Activated T-cell treated with anti-CD3 and anti-CD28 coated beads, Interleukin-2, amount 50 U/mL, for 72 hours (primary cell): ENCODE measurements at places on chromosomes 4 and X. TPM values are rescaled to one million over a fixed set of nuclear protein-coding genes. Genes with fewer than 3 reads are reported as not detected.

The DDX53 gene
- total RNA-seq = not detected

GRCh38 chr4:69995526-69996016 lies at the start of gene STATH:
TSS of gene STATH (plus strand) at chr4:69995966. CDS start at chr4:69998438, 2,472 bp downstream.
- H3K27ac ChIP-seq = no peak within 1 kb of the TSS
- no peak for DNase-seq
- no peaks in the 10 kb centered on the region for H3K36me3 ChIP-seq
- H3K4me3 ChIP-seq = no peak within 1 kb of the TSS
- H3K27me3 ChIP-seq = peaks cover 6% of the 10 kb centered on the region

The UCHL1 gene
- 2.8 TPM for total RNA-seq

- no peak overlapping the region for H3K27ac ChIP-seq
- H3K4me1 ChIP-seq = peaks cover 2% of the 10 kb centered on the region
- H3K27me3 ChIP-seq = no peaks in the 10 kb centered on the region
Measured at GRCh38 chr4:101299899-101300540, 47.3 kb downstream of the PPP3CA start.

The GC gene
- not detected for total RNA-seq

DNA sequence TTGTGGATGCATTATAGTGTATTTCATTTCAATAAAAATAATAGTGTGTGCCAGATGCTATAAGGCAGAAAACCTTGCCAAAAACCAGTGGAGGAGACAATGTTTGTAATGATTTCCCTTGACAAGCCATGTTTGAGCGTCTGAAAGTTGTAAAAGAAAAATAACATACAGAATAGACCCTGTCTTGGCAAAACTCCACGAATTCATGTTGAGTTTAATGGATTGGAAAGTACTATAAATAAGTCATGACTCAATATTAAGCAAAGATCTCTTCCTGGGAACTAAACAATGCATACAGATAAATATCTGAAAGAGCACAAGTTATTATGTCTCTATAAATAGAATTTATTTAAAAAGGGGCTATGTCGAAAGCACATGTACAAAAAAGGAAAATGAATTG lies 543.5 kb downstream of the GABRG1 start:
- H3K27me3 ChIP-seq = no peaks in the 10 kb centered on the region
- H3K27ac ChIP-seq = no peak overlapping the region
- no peak for DNase-seq
- peaks cover 3% of the 10 kb centered on the region for H3K36me3 ChIP-seq

GRCh38 chr4:178037459-178038214 lies 595.4 kb upstream of the AGA start:
- DNase-seq = no peak
- no peak overlapping the region for H3K4me3 ChIP-seq
- H3K4me1 ChIP-seq = no peaks in the 10 kb centered on the region
- no peaks in the 10 kb centered on the region for H3K36me3 ChIP-seq
- H3K27ac ChIP-seq = no peak overlapping the region
- no peaks in the 10 kb centered on the region for H3K27me3 ChIP-seq

The SPCS3 gene
- total RNA-seq = 115 TPM

GRCh38 chr4:24303926-24304325 lies 280.4 kb downstream of the DHX15 start:
- no peaks in the 10 kb centered on the region for H3K36me3 ChIP-seq
- no peaks in the 10 kb centered on the region for H3K4me1 ChIP-seq
- no peak for DNase-seq

DNA sequence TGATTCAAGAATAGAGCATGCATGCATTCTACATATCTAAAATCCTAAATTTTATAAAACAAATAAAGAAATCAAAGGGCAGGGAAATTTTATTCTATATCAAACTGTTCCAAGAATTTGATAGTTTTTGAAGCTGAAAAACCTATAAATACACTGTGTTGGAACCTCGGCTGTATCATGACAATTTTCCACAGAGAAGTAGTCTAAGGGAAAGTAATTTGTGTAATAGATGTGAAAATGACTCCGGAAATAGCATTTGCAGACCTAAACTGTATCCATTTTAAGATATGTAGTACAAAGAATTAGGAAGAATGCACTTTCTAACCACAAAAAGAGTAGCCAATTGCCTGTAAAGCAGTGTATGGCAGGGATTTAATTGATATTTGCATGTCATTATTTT lies 112.5 kb upstream of the WDR17 start:
- H3K36me3 ChIP-seq = no peaks in the 10 kb centered on the region
- H3K4me1 ChIP-seq = no peaks in the 10 kb centered on the region
- H3K4me3 ChIP-seq = no peak overlapping the region
- no peak overlapping the region for H3K27ac ChIP-seq

DNA sequence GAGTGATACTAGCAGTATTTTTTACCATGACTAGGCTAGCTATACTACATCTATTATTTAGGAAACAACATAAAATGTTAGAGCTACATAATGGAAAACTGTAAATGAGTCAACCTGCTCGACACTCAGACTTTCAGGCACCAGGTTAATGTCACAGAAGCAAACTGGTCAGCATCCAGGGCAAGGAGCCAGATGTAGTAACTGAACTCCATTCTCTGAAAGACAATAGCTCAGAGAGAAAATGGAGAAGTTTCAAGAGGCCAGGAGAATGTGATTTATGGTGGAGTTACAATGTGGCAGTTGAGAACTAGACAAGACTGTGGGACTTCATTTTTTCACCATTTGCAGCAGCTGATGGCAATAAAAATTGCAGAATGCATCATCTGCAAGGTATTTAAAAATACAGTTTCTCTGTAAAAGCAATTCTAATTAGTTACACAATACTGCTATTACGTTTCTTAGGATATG lies 342.7 kb upstream of the PABPC4L start:
- H3K27ac ChIP-seq = no peak overlapping the region
- no peaks in the 10 kb centered on the region for H3K27me3 ChIP-seq

The TMEM150C gene
- not detected for total RNA-seq

The WDR13 gene
- total RNA-seq = 59.9 TPM

GRCh38 chr4:185761352-185762235 lies 50.4 kb downstream of the SORBS2 start:
- no peaks in the 10 kb centered on the region for H3K4me1 ChIP-seq
- H3K36me3 ChIP-seq = no peaks in the 10 kb centered on the region
- no peak overlapping the region for H3K27ac ChIP-seq
- H3K4me3 ChIP-seq = no peak overlapping the region
- DNase-seq = no peak

GRCh38 chrX:24204331-24204730 lies 54.8 kb downstream of the ZFX start:
- H3K4me1 ChIP-seq = peaks cover 52% of the 10 kb centered on the region
- no peak for DNase-seq
- peak overlapping the region; percentile 50 for H3K27ac ChIP-seq
- no peaks in the 10 kb centered on the region for H3K27me3 ChIP-seq
- no peak overlapping the region for H3K4me3 ChIP-seq
